SK-N-DZ (cell line): ENCODE measurements at places on chromosomes 1 and 21.

DNA sequence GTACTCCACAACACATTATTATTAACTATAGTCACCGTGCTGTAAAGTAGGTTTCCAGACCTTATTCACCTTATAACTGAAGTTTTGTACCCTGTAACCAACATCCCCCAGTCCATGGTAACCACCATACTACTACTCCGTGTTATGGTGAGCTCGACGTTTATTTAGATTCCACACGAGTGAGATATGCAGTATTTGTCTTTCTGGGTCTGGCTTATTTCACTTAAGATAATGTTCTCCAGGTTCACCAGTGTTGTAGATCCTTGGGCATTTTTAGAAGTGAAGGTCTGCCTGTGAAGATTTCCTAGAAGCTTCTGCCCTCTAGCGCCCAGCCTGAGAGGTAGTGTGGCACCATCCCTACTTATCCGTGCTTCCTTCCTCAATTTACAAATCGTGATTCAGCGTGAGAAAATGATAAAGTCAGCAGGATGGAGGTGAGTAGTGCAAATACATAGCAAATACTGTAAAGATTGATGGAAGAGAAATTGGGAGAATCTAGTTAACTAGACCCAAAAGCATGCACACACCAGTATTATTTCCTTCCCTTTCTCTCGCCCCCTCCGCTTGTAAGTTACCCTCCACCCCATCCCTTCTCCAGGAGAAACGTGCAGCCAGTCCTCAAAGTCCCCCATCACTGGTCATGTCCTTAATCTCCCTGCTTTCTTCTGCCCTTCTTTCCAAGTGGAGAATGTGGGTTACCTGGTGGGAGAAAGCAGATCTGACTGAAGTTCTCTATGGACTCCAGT lies 36.0 kb upstream of the DISC1 start:
- DNase-seq, result peak; percentile 68

GRCh38 chr1:65069011-65069565 lies 78.9 kb upstream of the AK4 start:
- no peak for DNase-seq

DNA sequence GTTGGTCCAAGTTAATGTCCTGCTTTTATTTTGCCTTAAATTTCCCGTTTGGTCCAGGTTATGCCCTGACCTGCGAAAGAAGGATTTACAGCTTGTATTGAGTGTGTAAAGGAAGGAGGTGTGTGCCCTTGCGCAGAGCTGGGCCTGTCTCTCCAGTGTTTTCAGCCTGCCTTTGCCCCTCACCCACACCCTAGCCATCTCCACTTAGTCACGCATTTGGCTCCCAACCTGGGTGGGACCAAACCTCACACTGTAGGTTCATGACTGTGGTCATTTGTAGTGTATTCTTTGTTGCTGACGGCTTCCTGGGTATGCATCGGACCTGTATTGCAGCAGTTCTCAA lies 572 bp upstream of the SRSF10 start:
- DNase-seq, result no peak

GRCh38 chr1:15543589-15544568 lies 17.2 kb downstream of the DNAJC16 start:
- DNase-seq, result no peak

DNA sequence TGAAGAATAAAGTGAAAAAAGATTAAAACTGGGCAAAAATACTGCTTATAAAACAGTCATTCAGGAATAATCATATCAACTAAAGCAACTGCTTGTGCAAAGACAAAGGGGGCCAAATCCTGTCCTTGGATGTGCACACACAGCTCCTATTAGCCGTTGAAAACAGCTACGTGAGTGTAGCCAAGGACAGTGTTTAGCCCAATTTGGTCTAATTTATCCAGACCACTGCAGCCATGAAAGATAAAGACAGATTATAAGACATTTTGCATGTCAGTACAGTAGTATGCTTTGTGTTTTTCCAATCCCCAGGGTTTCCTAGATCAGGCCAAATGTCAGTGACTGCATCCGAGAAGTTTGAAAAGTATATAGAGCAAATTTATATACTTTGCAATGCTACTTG lies 146.3 kb upstream of the PKN2 start:
- DNase-seq, result peak; percentile 84

DNA sequence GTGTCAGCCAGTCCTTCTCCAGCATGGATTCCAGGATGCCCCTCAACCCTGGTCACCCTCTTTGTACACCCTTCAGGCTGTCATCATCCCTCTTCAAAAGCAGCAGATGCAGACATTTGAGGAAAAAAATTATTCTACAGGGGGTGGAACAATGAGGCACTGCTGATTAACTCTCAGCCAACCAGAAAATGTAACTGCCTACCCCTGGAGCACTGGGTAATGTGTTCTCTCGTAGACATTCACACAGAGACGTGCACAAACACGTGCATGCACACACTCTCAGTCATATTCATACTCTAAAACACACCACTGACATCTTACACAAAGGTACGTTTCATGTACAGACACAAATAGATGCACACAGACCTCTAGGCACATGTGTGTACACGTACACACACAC lies 175.4 kb downstream of the TRABD2B start:
- DNase-seq, result no peak

- no peak for DNase-seq
Observed at GRCh38 chr1:68103011-68103545, 52.7 kb upstream of the DIRAS3 start.

- no peak for DNase-seq
Observed at GRCh38 chr1:34380526-34381124, 203.9 kb downstream of the C1orf94 start.

DNA sequence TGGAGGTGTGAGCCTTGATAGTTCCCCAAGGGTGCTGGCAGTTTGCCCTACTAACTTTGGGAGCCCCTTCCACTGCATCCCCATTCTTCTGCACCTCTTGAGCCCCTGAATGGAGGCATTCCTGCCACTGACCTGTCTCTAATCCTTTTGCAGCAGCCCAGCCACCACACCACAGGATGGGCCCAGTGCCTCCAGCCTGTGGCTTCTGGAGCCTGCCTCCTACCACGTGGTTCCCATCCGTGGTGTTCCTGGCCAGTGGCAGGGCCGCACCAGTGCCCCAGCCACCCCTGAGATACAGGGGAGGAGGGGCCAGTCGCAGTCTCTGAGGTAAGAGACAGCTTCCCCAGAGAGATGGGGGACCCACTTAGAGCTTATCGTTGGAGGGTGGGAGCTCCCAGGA lies 14.4 kb downstream of the INAVA start:
- no peak for DNase-seq

DNA sequence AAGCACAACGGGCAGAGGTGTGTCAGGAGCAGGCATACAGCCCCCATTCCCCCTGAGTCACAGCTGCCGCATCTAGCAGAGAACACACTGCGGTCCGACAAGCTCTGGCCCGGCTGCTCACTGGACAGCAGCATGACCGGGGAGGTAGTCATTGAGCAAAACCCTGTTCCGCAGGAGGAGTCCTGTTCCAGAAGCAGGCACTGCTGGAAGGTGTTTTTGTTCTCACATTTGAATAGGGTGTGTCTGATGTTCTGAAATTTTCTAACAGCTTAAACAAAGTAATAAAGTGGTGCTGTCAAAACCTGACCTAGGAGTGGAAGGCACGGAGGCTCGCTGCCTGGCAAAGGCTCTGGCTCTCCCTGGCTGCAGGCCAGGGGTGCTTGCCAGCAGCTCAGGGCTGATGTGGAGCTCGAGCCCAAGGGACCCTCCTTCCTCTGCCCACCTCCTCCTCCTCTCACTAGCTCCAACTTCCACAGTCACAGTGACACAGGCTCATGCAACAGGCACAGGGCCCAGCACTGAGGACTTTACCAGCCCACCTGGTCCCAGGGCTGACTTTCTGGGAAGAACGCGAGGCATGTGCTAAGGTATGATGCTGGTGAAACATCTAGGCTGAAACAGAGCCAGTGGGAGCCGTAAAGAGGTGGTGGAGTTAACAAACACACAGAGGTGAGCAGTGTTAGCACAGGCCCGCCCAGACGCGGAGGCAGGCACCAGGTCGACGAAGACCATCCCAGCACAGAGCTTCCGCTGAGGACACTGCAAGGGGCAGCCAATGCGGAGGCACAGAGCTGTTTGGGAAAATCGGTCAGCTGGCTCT lies 118.6 kb upstream of the IFFO2 start:
- DNase-seq, result no peak

DNA sequence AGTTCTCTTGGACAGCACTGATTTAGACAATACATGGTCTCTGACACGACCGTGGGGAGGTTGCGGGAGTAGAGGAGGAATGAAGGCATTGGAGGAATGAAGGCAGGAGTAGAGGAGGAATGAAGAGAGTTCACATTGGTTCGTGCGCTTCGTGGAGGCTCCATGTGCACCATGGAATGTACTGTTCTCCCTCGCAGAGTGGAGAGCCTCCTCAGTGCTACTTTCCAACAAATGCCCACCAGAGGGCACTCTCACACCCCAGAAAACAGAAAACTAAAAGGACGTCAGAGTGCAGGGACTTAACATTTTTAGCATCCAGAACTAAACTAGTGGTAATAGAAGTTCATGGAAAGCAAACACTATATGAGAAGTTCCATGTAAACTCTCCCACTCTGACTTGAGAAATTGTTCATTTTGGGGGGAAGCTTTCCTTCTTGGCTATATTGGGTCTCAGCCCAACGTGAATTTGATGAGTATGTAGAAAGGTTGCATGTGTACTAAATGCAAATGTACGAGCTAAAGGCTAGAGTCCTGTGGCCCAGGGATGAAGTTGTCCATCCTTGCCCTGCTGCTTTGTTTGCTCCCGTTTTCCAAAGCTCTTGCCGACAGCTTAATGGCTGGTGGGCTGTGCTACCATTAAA lies 211.6 kb downstream of the LMX1A start:
- peak; percentile 42 for DNase-seq

GRCh38 chr1:45410850-45411509 lies 70.7 kb upstream of the MUTYH start:
- no peak for DNase-seq

GRCh38 chr1:235954306-235955283 lies 87.9 kb upstream of the LYST start:
- DNase-seq, result no peak
